ENCODE measurements at places on chromosomes 5 and 9. TPM values are rescaled to one million over a fixed set of nuclear protein-coding genes. Genes with fewer than 3 reads are reported as not detected.

PCDHGA11 gene
- 2.7 TPM for total RNA-seq

SEMA5A gene
- total RNA-seq, result 4.1 TPM

APBA1 gene
- 3.2 TPM for total RNA-seq

PCDHB9 gene
- total RNA-seq, result 0.10 TPM

FUT7 gene
- not detected for total RNA-seq

FBLL1 gene
- total RNA-seq, result not detected

C5orf52 gene
- total RNA-seq, result not detected

SEMA6A gene
- total RNA-seq, result 0.34 TPM

ZFR gene
- 62.2 TPM for total RNA-seq

Data from foreskin keratinocyte (primary cell).